ENCODE measurements at places on chromosomes 6 and 20.

DNA sequence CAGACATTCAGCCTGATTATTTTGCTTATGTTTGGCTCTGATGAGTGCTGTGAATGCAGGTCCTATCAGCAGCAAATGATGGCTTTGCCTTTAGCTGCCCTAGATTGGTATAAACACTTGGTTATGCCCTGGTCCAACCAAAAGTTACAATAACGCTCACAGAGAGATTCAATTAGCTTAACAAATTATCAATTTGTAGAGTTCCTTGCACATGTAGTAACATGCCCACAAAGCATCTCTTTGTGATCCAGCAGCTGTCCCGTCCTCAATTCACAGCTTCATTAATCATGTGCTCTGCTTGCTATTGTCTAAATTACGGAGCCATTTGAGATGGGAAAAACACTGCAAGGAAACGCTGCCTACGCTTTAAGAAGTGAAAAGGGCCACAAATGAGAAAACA, 457.9 kb downstream of the HDGFL1 start:
- no peak for DNase-seq

GRCh38 chr6:56176741-56177140, 70.6 kb downstream of the COL21A1 start:
- DNase-seq = no peak

GRCh38 chr20:63553933-63554290, at the start of gene FNDC11:
TSS of gene FNDC11 (plus strand) at chr20:63554159. CDS start at chr20:63555664, 1,505 bp downstream.
- peak; percentile 70 for DNase-seq

GRCh38 chr6:67666177-67666964, 968.7 kb upstream of the ADGRB3 start:
- no peak for DNase-seq

GRCh38 chr6:5636210-5637030, 370.3 kb downstream of the NRN1 start:
- DNase-seq = no peak

DNA sequence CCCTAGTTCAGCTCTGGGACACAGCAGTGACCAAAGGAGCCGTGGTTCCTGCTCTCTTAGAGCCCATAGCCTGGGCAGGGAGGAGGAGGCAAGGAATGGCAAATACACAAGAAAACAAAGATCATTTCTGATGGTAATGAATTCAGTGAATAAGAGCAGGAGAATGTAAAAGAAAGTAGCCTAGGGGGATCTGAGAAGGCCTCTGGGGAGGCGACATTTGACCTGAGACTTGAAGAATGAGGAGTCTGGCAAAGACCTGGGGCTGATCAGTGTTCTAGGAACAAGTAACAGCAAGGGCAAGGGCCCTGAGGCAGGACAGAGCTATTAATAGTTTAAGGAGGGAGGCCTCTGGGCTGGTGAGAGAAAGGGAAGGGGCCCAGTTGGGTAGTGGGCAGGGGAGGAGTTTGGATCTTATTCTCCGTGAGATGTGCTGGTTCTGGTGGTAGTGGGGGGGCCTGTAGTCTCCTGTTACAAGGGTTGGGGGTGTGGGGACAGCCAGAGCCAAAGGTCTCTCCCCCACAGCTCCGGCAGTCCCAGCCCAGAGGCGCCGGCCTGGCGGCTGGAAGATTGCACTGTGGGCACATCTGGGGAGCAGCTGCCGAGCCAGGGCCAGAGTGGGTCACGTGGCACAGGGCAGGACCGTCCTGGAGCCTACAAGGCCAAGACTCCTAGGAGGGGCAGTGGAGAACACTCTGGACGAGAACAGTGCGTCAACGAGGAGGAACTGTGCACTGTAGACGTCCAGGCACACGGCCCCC, 9.3 kb upstream of the ID1 start:
- peak; percentile 89 for DNase-seq

- peak; percentile 83 for DNase-seq
Observed at GRCh38 chr6:31769684-31770371, 7.3 kb downstream of the VWA7 start.

- DNase-seq = no peak
Observed at GRCh38 chr6:75278474-75279077, 6.0 kb downstream of the TMEM30A start.

All from AG08396 (cell line).